ENCODE measurements at places on chromosomes 6 and 20.

GRCh38 chr6:84062519-84063154, 29.1 kb downstream of the MRAP2 start:
- DNase-seq: no peak

DNA sequence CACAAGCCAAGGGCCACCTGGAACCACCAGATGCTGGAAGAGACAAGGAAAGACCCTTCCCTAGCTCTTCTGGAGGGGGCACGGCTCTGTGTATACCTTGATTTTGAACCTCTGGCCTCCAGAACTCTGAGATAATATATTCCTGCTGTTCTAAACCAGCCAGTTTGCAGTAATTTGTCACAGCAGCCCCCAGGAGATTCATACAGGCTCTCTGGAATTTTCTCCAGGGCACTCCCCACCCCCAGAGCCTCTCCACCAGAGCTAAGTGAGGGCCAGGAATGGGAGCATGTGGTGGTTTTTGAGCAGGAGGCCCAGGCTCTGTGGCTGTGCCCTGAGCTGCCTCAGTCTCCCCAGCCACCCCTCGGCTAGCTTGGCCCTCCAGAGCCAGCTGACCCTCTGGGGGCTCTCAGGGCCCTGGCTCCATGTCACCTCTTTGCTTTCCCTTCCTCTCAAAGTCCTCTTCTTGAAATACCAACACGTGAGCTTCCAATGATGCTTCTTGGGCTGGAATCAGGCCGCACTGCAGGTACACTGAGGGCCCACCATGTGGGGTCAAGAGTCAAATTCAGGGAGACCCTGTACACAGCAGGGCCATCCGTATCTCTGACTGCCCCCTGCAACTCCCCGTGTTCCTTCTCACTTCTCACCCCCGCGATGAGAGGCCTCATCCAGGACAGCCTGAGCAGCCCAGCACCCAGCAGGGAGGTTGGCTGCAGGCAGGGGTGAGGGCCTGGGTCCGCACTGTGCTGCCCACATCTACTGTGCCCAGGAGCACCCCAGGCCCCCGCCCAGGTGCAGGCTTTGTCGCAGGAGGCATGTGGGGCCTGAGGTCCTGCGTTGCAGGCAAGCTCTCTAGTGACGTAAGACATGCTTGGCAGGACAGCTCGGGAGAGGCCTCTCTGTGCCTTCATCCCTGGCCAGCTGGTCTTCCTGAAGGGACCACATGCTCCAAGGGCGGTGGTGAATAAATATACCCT, 155.5 kb downstream of the ANKRD60 start:
- no peak for DNase-seq

DNA sequence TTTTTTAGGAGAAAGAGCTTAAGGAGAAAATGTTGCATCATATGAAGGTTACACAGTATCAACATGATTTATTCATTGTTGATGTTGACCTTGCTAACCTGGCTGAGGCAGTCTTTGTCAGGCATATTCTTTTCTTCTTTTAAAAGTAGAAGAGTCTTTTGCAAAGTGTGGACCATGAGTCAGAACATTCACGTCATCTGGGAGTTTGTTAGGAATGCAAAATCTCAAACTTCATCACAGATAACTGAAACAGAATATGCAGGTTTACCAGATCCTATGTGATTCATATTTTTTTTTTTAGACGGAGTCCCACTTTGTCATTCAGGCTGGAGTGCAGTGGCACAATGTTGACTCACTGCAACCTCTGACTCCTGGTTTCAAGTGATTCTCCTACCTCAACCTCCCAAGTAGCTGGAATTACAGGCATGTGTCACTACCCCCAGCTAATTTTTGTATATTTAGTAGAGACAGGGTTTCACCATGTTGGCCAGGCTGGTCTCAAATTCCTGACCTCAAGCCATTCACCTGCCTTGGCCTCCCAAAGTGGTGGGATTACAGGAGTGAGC, 530.4 kb upstream of the BTBD3 start:
- DNase-seq: no peak

DNA sequence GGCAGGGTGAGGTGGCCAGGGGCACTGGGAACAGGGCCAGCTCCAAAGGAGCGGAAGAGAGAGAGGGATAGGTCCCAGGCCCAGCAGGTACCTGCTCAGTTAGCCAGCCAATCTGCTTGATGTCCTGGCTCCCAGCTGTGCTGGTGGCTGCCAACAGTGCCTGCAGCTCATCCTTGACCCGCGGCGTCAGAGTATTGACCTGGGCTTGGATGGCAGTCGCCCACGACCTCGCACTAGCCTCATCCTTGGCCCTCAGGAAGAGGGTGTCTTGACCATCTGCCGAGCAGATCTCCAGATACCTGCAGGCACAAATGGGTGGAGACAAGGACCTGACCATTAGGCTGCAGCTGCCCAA, 11.1 kb upstream of the CDK5RAP1 start:
- no peak for DNase-seq

- no peak for DNase-seq
Observed at GRCh38 chr20:47576516-47577033, 74.9 kb downstream of the NCOA3 start.

DNA sequence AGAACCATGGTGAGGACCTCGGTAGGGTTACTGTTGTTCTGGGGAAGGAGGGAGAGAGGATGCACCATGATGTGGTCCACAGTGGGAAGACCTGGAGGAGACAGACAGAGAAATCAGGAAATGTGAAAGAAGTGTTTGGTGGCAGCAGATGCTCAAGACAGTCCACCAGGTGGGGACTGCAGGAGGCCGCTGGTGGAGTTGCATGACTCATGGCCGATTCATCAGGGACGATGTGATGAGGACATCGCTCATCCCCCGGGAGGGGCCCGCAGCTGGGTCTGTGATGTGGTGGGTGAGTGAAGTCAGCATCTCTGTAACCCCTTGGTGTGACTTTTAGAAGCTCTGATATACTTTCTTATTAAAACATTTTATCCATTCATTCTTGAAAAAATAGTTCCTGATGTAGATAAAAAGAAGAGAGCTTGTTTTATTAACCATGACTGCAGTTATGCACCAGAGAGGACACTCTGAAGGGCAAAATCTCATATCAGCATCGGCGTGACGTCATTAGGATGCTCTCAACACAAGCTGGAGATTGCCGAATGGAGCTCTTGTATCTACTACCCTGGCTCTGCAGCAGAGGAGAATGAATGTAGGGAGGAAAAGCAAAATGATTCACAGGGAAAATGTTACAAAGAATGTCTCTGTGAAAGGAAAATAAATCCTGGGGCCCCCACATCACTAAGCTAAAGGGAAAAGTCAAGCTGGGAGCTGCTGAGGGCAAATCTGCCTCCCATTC, 71.2 kb downstream of the RAMACL start:
- no peak for DNase-seq

GRCh38 chr6:80404889-80405288, 298.4 kb downstream of the BCKDHB start:
- no peak for DNase-seq

DNA sequence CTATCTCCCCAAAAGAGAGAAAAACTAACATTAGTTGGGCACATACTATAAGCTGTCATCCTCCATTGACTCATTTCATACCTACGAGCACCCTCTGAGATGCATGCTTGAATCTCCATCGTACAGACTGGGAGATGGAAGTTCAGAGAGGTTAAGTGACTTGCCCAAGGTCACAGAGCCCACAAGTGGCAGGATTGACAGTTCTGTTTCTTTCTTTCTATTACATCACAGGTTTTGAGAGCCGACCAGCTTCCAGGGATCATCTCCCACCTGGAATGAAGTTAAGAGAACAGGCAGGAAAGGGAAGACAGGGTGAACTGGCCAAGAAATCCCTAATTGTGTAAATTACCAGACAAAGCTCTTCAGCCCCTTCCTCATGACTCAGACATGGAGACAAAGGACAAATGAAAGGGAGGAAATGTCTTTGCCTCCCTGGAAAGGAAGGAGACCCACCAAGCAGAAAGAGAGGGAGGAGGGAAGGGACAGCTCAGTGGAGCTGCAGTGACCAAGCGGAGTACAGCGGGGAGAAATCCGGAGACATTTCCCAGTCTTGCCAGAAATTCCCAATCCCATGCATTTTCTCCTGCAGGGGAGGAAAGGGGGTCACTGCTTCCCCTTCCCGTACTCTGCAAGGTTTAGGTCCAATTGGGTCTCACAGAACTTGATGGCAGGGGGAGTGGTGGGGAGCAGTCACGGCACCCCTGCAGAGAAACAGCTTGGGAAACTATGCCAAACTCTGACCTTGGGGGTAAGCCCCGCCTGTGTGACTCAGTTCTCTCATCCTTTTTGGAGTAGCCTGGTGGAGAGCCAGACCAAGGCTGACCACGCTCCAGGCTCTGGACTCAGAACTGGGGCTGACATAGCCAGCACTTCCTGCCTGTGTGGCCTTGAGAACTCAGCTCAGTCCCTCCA, 154.3 kb downstream of the ANKRD60 start:
- DNase-seq: no peak

- no peak for DNase-seq
Observed at GRCh38 chr6:104908031-104908887, 48.5 kb upstream of the HACE1 start.

DNA sequence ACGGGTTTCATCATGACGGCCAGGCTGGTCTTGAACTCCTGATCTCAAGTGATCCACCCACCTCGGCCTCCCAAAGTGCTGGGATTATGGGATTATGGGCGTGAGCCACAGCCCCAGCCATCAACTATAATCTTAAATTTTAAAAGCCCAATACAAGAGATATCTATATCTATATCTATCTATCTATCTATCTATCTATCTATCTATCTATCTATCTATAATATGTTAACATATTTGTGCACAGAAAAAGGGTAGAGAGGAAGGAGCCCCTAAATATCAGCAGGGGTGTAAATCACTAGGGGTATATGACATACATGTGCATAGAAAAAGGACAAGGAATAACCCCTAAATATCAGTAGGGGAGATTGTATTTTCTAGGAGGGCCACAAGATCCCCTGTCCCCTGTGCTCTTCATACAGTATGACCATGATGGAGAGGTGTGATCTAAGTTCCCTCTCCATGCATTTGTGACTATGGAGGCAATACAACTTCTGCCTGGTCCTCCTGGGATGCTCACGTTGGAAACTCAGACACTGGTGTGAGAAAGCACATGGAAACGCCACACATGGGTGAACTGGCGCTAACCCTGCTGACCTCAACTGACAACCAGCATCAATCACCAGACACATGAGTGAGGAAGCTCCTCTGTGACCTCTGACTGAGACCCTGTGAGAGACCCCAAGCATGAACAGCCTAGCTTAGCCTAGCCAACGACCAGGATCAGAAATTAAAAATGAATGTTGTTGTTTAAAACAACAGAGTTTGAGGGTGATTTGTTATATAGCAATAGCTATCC, 1.2 kb upstream of the SPATS1 start:
- DNase-seq: no peak

DNA sequence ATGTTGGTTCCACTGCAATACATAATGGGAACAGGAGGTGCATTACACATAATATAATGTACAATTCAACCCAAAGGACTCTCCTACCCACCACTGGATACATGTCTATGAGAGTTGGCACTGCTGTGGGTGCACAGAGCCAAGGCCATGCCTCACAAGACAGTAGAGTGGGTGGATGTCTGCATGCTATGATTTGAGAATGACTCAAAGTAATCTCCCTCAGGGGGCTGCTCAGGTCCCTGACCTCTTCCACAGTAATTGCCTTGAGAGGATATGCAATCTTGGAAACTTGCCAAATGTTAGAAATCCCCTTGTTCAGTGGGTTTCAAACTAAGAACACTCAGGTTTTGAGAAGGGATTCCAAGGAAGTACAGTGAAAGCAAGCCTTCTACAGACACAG, 79.0 kb downstream of the ANKEF1 start:
- no peak for DNase-seq
